NCI-H2029 (cell line): ENCODE measurements at places on chromosomes 5 and 9.

DNA sequence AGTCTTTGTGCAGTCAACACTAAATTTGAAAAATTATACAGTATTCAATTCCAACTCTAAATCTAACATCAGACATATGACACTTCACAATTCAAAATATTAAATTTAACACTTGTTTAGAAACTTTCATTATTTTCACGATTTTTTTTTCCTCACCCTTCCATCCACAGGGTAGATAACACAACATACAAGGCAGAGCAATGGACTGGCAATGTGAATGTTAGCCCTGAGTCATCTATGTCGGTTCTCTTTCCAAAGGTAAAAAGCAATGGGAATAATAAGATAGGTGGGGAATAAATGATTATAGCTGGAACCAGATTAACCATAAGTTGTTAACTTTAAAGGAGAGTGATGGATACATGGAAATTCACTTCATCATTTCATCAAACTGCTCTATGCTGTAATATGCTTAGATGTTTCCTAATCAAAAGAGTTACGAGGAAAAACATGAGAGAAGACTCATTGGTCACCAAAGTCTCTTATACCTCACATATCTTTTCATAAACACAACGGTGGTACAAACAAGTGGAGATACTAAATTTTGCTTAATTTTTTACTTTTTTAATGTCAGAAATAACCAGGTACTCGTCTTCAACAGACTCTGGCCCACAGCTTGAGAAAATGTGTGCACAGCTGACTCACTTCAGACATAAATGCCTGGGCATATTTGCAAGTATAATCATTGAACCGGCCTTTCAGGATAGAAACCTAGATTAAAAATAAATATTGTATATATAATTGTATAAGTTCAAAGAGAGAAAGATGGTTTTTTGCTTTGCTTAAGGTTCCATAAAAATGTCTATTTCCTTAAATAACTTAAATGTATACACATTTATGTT, 23.0 kb downstream of the RFX3 start:
- no peak for DNase-seq

DNA sequence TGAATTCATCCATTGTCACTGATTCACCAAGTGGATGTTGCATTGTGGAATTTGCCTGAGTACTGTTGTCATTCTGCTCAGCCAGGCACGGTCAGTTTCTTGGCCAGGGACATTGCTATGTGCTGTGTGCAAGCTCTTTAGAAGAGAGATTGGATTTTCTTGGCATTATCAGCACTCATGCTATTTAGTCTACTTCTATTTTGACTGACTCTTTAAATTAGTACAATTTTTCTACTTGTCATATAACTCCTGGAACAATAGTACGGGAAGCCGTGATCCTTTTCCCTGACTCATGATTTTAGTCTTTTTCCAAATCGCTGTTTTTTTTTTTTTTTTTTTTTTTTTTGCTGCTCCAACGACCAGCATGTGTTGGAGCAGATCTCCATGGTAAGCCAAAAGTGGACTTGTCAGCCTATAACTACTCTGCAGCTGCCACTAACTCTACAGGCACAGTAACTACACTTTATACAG, 129.7 kb downstream of the CDC42SE2 start:
- no peak for DNase-seq

GRCh38 chr9:138077126-138077525, 199.5 kb downstream of the CACNA1B start:
- DNase-seq, result no peak

GRCh38 chr9:94853887-94854286, 127.4 kb downstream of the AOPEP start:
- DNase-seq, result no peak

DNA sequence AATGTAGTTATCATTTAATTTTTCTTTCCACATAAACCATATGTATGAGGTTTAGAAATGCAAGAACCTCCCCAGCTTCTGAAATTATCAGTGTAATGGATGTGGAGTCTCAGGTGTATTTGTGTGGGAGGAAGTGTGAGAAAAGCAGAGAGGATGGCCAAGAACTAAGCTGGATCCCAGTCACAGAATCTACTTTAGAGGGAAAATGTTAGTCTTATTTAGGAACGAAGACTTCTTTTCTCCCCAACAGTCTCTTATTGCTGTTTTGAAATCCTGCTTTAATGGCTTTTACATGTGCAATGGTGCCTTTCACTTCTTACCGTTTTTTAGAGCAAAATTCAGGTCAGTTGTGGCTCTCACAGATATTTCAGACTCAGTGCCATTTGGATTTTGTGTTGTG, 3.0 kb downstream of the EQTN start:
- DNase-seq, result no peak

DNA sequence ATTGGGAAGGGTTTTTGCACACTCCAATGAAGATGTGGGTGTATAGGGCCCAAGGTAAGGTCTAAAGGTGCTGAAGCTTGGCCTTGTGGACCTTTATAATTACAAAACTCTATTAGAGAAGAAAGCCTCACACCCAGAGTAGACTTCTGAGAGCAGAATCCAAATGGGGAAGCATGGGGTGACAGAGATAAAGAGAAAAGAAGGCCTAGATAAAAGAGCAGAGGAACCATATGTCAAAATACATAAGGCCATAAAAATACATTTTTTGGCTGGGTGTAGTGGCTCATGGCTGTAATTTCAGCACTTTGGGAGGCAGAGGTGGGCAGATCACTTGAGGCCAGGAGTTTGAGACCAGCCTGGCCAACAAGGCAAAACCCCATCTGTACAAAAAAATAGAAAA, 27.4 kb upstream of the TCERG1 start:
- DNase-seq, result no peak

GRCh38 chr5:74070766-74071165, 444.8 kb downstream of the ARHGEF28 start:
- no peak for DNase-seq

DNA sequence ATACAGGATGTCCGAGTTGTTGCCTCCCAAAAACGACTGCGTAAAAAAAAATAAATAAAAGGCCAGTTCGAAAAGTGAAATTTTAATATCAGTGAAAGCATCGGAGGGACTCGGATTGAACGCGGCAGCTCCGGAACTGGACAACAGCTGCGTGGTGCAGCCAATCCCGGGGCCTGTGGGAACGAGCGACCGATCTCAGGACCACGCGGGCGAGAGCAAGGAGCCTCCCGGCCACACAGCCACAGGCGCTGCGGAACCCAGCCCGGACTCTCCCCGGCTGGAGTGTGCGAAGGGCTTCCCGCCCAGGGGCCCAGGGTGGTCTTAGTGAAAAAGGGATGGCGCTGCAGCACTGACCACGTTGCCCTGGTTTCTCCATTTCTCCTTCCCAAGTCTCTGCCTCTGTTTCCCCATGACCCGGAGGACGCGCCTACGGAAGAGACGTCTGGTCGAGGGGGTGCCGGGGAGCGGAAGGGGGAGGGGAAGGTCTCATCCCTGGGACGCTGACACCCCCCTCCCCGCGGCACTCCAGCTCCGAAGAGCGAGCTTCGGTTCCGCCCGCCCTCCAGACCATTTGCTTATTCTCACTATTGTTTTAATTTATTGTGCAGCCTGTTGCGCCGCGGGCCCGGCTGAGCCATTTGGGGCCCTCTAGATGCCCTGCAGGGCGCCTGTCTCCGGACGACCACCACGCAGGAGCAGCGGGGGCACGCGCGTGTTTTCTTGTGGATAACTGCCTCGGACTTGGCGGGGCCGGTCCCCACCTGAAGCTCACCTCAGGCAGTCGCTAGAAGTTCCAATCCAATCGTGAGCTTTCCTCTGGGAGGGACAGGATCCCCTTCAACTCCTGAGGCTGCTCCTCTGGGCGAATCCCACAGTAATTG, 303.0 kb downstream of the PARP8 start:
- no peak for DNase-seq

DNA sequence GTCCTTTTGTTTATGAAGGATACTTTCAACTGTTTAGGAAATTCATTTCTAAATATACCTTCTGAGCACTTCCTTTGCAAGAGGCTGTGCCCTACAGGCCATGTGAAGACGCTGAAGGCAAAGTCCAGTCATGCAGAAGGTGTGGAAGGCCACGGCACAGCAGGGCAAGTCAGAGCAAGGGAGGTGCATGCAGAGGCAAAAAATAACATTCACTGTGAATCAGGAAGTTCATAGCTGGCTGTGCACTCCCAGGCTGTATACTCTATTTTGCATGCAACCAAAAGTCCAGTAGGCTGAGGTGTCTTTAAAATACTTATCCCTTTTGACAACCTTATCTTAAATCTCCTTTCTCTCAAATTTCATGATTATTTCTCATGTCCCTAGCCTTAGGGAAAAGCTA, 50.3 kb downstream of the GNAQ start:
- DNase-seq, result no peak

DNA sequence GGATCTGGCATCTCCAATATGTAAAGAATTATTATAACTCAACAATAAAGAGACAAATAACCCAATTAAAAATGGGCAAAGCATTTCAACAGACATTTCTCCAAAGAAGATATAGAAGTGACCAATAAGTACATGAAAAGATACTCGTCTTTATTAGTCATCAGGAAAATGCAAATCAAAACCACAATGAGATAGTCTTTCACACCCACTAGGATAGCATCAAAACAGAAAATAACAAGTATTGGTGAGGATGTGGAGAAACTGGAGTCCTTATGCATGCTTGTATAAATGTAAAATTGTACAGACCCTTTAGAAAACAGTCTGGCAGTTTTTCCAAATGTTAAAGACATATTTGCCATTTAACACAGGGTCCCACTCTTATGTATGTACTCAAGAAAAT, 39.1 kb upstream of the ITGA1 start:
- no peak for DNase-seq

GRCh38 chr5:149684371-149684770, 45.7 kb upstream of the PPARGC1B start:
- DNase-seq, result no peak

DNA sequence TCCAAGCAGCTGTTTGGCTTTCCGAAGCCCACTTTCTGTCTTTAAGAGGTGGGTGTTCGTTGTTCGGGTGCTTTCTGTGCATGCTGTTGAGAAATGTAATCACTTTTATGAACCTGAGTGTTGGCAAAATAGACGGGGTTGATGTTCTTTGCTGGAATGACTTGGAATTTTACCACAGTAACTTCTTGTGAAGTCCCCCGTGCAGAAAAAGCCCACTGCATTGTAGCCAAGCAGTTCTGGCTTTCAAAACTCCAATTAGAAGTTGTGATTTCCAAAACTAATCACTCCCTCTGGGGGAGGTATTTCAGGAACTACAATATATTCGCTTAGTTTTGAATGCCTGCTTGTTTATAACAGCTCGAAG, 111.1 kb downstream of the PAM start:
- DNase-seq, result no peak

DNA sequence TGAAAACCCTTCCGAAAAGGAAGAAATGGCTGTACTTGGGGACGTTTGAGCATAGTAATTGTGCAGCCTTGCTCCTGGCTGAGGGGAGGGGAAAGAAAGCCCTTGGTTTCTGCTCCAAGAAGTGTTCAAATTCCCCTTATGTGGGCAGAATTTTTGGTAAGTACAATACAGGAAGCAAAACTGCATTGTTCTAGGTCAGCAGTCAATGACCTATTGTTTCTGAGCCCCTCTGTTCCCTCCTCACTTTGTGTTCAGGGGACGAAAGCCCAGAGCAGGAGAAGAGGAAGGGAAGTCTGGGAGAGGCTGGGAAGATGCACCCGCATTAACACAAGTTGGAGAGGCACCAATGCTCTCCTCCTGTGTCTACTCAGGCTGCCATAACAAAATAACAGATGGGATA, 11.9 kb downstream of the BASP1 start:
- no peak for DNase-seq

DNA sequence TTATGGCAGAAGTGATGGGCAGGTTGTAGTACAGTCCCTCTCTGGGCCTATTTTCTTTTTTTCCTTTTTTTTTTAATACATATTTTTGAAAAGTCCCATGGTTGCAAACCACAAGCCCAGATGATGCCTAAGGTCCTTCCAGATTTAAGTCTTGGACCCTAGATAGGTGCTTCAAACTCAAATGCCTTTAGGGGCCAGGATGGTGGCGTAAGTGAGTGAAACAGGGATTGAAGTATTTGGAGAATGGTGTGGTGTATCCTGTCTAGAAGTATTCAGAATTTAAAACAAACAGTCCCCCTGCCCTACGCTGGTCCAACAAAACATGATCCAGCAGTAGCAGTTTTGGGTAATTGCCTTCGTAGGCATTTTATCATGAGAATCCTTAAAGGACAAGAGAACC, 2.2 kb downstream of the TIGD6 start:
- DNase-seq, result no peak

DNA sequence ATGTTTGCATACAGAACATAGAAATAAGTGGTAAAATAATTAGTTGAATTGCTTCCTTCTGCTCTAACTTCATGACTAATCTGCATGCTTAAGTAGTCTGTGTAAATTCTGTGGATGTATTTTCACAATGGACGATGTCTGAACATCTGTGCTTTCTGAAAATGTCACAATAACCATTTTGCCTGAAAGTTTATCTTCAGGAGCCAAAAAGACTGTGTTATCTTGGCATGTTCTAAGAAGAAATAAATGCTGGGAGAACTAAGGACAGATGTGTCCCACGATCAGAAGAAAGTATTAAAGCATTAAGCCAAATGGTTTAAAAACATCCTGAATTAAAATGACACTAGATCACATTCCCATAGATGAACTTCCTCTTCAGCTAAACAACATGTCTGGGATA, 397.6 kb downstream of the SPOCK1 start:
- DNase-seq, result no peak

DNA sequence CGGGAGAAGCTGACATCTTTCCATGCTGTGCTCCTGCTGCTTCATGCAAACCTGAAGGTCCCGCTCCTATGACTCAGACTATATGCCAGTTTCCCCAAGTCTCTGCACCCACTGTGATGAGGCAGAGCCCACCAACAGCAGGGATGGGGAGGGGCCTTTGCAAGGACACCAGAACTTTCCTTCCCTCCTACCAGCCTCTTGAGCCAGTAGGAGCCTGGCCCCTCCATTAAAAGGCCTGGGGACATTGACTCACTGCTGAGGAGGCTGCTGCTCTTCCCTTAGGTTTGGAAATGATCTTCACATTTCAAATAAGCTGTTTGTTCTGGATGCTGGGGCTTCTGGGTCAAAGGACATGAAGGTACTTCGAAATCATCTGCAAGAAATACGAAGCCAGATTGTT, 26.1 kb upstream of the CTSL start:
- no peak for DNase-seq

DNA sequence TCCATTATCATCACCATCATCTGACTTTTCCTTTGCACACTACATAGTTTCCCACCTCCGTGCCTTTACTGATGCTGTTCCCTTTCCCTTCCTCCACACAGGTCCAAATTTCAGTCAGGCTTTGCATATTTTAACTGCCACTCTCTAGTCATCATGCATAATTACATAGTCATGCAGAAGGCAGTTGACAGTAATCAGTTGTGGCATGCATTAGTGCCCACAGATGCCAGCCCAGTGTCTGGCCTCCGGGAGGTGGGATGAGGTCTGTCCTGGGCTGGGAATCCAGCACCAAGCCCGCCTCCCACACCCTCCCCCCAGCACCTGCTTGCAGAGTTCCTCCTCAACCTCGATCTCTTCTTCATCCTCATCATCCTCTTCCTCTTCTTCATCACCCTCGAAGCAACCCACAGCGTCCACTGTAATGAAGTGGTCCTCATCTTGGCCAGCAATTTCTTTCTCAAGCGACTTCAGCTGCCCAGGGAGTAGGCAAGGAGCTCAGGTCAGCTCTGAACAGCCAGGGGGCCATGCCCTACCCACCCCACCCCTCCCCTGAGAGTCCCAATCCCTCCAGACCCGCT, 8.8 kb downstream of the BBLN start:
- no peak for DNase-seq

GRCh38 chr5:14379739-14380497, 201.7 kb upstream of the OTULINL start:
- no peak for DNase-seq

- no peak for DNase-seq
These were observed 38.6 kb upstream of the PIK3R1 start for GRCh38 chr5:68176802-68177479.

GRCh38 chr5:65611524-65611923, 12.6 kb downstream of the TRIM23 start:
- peak; percentile 83 for DNase-seq
